ENCODE measurements at places on chromosomes 1 and 21.

DNA sequence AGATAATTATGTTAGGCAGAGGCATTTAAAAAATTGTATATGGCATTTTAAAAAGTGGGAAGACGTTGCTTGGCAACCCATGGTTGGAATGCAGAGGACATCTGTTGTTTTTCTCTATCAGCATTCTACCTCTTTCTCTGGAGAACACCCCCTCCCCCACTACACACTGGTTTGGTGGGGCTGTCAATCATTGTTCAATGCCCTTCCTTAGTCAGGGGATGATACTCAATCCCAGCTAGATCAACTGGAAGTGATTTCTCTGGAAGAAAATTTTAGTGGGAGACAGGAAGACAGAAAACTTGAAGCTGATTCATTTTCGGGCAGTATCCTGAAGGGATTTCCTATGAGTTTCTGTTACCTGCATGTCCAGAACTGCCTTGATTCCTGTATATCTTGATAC, 35.7 kb upstream of the CAP1 start:
- no peak for DNase-seq

GRCh38 chr1:15215116-15215515, 31.9 kb upstream of the FHAD1 start:
- DNase-seq = no peak

DNA sequence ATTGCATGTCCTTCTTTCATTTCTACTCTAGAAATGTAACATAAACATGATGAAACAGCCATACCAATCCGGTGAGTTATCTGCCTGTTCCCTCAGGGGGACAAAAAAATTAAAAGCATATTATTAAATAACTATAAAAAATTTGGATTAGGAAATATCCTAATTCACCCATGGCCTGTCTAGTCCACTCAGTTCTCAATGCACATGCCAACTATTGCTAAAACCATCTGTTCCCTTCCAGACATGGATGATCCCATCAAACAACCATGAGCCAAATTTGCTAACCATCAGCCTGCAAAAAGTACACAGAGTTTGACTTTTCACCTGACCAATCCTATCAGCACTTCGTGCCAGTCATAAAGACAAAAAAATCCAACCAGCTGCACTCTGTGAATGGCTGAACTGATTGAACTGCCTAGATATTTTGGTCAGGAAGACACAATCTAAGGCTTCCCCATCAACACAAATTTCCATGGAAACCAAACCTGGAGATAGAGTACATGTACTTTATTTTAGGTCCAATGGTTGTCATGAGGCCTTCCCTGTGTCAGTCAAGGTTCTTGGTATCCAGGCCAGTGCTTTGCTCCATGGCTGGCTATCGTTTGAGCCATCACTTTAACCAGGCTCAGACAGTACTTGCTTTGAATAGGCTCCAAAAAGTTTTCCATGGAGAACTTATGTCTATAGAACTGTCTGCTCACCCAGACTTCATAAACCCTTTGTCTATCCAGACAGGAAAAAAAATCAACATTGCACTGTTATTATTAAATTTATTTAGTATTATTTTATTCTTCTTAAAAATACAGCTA, 570.8 kb downstream of the LTN1 start:
- peak; percentile 95 for DNase-seq

DNA sequence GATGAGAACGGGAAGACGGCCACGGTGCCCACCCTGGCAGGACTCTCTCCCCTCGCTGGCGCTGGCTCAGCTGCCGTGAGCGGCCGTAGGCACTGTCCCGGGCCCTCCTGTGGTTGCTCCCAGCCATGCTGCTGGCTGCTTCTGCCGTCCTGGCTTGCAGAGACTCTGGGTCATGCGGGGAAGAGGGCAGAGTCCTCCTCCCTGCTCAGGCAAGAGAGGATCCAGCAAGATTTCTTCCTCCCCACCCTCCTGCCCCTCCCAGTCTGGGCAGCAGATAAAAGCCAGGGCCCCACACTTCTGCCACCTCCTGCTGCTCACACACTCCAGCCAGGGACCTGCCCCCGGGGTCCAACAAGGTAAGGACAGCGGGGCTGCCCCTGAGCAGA, 60.1 kb downstream of the AGPAT3 start:
- no peak for DNase-seq

DNA sequence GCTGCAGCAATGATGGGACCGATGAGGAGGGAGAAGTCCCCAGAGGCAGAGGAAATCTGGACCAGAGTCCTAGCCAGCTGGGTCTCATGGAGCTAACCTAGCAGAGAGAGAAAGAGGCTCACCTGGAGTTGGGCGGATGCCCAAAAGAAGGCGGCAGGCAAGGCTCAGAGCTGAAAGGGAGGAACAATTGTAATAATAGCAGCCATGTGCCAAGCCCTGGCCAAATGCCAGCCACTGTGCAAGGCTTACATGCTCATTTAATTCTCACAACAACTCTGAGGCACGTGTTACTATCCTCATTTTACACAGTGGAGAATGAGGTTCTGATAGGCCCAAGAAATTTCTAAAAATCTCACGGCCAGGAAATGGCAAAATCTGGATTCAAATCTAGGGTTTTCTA, 50.0 kb upstream of the ZNF648 start:
- DNase-seq = no peak

DNA sequence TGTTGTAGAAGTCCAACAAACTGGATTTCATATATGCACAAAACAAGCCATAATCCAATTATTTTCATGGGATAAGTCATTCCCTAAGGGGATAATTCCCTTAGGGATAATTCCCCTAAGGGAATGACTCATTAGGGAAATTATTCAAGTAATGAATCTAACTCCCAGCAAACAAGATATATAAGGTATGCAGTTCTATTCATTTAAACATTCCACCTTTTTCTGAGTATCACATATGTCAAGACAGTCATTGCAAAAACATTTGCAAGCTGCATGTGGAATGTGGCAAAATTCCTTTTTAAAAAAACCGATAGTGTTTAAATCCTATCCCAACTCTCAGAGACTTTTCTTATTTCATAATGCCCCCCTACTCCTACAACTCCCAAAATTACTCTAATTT, 131.2 kb downstream of the AKT3 start:
- DNase-seq = peak; percentile 92

DNA sequence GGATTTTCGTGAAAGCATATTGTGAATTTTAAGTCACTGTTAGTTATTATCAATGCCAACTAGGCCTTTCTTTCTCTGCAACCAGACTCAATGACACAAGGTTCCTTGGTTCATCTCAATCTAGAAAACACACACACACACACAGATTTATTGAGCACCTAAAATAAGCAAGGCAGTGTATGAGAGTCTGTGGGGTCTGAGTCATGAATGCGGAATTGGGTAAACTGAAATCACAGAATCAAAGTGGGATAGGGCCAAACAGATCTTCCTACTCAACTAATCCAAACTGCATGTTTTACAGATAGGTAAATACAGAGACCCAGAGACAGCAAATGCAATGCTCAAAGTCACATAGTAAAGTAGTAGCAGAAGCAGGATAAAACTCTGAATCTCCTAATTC, 48.5 kb upstream of the NRDC start:
- DNase-seq = peak; percentile 54
